ENCODE measurements at places on chromosomes 12 and 14.

DNA sequence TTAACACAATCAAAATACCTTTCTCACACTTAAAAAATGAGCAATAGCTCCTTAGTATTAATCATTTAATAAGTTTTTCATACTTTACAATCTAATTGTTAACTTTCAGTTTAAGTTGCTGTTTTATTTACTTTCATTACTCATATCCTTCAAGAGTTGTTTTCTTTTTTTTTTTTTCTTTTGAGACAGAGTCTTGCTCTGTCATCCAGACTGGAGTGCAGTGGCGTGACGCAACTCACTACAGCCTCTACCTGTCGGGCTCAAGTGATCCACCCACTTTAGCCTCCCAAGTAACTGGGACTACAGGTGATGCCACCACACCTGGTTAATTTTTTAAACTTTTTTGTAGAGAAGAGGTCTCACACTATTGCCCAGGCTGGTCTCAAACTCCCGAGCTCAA lies 16.1 kb downstream of the ZBTB1 start:
- no peak for DNase-seq

DNA sequence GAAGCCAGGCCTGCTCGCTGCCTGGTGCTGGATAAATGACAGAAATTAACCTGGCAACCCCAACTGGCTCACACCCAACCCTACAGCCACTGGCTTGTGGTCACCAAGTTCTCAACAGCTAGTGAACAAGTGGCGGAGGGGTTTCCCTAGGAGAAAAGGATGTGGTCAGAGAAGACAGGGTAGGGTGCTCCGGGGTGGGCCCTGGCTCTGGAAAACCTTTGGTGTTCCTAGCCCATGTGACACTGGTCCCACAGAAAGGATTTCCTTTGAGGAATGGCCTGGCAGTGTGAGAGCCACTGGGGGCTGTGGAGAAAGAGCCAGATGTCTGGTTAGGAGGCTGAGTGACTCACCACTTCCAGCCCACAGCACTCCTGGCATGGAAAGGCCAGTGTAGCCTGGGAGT lies 8.7 kb downstream of the SYNE3 start:
- no peak for DNase-seq

- DNase-seq: no peak
These were observed 86.3 kb downstream of the TMEM132C start for GRCh38 chr12:128353301-128353700.

- peak; percentile 68 for DNase-seq
These were observed 123.3 kb downstream of the SSPN start for GRCh38 chr12:26318661-26319068.

GRCh38 chr14:79248126-79248525 lies 963.2 kb downstream of the DIO2 start:
- no peak for DNase-seq

GRCh38 chr12:132021031-132021871 lies 71.5 kb downstream of the EP400 start:
- no peak for DNase-seq

DNA sequence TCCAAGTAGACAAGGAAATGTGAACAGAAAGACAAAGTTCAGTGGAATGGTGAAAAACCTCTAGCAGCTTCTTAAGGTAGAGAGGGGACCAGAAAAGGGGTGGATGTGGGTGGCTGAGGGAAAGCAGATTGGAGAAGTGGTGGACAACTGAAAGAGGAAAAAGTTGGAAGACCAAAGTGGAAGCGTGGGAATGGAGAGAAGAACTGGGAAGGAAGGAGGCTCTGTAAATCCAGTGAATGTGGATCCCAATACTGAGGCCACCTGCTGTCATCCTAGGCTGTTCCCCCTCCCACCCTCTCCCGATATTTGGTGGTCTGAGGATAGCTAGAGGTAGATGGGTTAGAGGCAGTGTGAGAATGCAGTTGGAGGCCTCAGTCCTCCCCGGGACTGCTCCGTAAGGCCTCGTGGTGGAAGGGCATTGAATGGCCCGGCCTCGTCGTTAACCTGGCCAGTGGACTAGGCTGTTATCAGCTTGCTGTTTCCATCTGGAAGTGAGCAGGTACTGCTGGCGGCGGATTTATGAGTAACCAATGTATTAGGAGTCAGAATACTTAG lies 822 bp upstream of the POU6F1 start:
- no peak for DNase-seq

DNA sequence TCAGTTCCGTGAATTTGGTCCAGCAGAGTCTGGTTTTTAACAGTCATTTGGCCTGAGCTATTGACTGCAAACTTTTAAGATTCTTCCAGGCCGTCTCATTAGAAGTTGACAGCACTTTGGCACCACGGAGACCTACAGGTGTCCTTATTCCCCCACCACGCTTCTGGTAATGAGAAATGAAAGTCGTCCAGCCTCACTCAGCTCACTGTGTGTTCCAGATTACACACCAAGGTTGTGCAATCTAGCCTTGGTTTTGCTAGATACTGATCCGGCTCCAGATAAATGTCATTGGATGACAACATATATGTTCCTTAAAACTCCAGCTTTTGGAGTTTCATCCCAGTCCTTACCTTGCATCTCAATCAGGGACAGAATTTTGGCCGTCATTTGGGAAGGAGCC lies 210.4 kb downstream of the CHST11 start:
- no peak for DNase-seq

GRCh38 chr14:25026476-25027137 lies 23.3 kb downstream of the STXBP6 start:
- no peak for DNase-seq

- no peak for DNase-seq
These were observed 219.9 kb downstream of the AACS start for GRCh38 chr12:125284945-125285685.

- DNase-seq: no peak
These were observed 202.4 kb downstream of the NEDD1 start for GRCh38 chr12:97109441-97109840.

GRCh38 chr12:84803661-84804060 lies 108.9 kb downstream of the SLC6A15 start:
- DNase-seq: no peak

DNA sequence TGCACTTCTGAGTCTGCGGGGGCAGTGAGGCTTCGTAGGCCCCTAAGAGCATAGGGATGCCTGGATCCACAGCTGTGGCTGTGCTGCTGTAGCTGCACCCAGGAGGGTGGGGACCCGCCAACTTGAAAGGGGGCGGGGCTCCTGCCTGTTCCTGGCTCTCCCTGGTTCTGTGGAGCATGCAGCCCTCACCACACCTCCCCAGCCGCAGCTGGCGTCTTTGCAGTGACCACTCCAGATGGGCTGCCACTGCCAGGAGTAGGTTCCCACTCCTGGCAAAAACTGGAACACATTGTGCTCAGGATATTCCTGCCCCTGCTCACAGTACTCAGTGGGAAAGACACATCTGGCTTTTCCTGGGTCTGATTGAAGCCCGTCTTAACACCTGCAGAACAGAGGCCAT lies 35.8 kb downstream of the TIMELESS start:
- DNase-seq: no peak

DNA sequence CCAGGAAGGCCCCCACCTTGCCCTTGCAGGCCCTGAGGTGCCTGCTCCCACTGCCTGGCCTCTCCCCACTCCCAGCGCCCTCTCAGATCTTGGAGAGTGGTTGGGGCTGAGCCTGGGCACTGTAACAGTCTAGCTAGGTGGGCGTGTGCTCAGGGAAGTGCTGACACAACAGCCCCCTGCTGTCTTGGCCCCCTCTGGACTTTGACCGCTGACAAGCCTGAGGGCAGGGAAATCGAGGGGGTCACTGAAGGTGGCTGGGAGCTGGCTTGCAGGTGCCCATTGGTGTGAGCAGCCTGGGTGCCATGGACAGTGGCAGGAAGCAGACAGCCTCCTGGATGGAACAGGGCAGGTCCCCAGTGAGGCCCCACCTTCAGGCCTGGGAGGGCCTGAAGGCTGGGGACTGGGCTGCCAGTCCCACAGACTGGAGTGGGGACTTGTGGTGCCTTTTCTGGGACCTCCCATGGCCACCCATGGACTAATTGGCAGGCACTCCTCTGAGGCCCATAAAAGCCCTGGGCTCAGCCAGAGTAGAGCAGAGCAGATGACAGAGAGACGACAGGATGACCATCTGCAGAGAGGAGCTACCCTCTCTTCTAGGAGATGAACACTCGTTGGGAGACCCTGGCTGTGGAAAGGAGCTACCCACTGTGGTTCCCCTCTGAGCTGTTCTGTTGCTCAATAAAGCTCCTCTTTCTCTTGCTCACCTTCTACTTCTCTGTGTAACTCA lies 158.6 kb upstream of the SLC38A2 start:
- no peak for DNase-seq

DNA sequence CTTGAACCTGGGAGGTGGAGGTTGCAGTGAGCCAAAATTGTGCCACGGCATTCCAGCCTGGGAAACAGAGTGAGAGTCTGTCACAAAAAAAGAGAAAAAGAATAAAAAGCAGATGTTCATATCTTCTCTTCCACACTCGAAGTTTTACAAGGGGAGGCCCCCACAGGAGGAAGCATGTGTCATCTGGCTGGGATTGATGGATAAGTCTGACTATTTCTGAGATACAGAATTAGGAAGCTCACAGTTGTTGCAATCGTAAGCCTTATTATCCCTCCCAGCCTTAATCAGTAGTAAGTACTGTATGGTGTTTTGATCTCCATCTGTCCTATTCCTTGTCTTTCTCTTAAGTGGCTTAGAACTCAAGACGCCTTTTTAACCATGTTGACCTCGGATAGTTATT lies 31.9 kb upstream of the RASSF8 start:
- no peak for DNase-seq

DNA sequence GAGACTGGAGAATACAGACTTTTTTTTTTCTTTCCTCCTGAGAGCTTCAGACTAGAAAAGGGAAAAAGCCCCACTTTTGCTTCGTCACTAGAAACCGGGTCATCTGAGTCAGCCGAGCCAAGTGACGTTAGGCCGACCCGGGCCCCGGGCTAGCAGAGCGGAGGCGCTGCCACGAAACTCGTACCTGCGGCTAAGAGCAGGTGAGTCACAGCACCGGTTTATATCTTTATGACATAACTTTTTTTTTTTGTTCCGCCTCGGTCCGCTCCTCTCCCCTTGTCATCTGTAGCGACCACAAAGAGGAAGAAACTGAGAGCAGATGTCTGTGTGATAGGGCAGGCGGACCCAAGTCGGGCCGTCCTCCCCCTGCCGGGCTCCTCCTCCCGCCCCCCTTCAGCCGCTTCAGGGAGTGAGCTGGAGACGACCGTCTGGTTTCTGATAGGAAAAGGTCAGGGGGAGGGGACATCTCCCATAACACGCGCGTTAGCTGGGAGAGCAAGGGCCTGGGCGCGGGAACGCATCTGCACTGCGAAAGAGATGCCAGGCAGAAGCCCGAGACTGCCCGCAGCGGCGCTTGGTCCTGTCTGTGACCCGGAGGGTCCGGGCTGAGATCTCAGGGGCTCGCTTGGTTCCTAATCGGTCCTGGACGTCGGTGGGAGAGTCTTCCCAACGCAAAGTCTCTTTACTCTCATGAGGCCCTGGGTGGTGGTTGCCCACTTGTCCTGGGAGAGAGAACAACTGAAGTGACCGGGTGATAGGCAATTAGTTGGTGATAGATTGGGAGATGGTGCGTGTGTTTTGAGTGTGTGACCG lies 586 bp downstream of the TTC6 start:
- no peak for DNase-seq

GRCh38 chr12:41919526-41920261 lies 225.0 kb downstream of the GXYLT1 start:
- no peak for DNase-seq

- DNase-seq: peak; percentile 34
These were observed 17.9 kb upstream of the HIGD1C start for GRCh38 chr12:50934371-50934851.

- DNase-seq: no peak
These were observed 2.5 kb downstream of the HNRNPA1 start for GRCh38 chr12:54282949-54283593.

DNA sequence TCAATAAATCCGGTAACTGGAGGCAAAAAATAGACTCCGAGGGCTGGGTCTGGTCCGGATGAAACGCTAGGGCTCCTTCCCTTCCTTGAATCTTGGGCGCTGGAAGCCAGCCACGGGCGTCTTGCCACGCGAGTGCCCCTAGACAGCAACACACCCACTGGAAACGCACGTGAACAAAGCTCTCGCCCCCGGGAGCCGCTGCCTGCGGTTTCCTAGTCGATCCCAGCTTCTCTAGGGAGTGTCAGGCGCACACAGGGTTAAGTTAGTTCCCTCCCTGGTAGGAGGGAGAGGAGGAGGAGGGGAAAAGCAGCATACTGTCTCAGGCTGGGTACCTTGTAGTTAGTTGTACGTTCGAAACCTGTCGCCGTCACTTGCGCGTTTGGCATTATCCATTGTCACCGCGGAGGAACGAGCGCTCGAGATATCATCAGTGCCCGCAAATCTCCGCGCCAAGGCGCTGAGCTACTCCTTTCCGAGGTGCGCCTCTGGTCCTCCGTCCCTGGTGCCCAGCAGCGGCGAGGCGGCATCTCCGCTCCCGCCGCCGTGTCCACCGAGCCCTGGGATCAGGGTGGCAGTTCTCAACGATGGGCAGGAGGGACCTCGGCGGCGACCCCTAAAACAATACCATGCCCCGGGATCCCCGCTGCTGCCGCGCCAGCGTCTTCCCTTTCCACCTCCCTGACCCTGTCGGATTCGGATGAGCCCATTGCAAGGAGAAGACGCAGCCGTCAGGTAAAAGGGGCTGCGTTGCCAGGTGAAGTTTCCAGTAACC lies at the start of gene FLRT2:
Gene FLRT2, plus strand, starts transcription at position 342 of the 772 bp plus-strand sequence. CDS start 91,371 bp downstream, outside the sequence.
- no peak for DNase-seq

- DNase-seq: no peak
These were observed 412.5 kb downstream of the ZFP36L1 start for GRCh38 chr14:68380329-68380741.

DNA sequence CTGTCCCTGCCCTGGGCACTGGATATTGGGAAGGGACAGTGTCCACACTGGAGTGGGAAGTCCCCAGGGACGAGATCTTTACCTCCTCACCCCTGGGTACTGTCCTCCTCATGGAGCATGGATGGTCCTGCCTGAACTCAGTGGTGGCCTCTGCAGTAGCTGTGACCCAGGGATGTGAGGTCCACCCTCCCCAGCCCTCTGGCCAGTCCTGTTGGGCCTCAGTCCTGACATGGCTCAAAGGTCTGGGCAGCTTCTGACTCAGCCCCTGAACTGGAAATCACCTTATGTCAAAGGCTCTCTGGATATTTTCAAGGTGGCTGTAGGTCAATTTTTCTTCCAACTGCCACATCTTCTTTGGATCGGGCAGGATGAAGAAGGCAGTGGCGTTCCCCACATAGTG lies 24.4 kb downstream of the SERPINA1 start:
- DNase-seq: no peak
